ENCODE measurements at places on chromosomes 12 and 14.

- DNase-seq, result no peak
Measured at GRCh38 chr14:57761800-57762199, 104.1 kb downstream of the SLC35F4 start.

- no peak for DNase-seq
Measured at GRCh38 chr12:75602106-75602505, 90.7 kb upstream of the KRR1 start.

DNA sequence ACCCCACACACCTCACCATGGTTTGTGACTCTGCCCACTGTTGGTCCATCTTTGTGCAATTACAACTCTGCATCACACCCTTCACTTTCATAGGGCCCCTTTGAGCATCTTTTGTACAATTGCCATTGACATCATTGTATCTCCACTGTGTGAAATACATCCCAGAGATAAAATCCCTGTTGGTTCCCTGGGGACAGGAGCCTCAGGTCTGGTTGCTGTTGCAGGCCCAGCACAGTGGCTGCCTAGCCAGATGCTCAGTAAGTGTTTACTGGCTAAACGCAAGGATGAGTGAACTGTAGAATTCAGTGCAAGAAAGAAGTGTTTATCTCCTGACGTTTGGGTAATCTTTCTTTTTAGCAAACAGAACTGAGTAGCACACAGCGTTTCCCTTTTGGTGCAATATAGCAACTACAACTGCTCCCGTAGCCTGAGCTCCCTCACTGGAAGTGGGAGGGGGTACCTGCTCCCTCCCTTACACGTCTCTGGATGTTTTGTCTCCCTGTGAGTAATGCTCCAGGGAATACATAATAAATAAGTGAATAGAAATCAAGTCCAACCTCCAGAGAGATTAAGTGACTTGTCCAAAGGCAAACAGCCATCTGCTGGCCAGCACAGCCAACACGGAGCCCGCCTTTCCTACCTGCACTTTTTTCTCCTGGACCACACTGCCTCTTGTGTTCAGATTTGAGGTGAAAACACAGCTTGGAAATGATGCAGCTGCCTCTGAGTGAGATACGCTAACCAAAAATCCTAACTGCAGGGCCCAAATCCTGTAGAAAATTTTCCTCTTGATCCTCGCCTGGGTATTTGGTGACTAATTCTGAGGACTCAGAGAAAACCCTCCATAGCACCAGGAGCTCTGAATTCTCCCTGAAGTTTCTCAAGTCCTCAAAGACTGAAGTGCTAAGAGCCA lies 27.4 kb downstream of the GALNT16 start:
- DNase-seq, result no peak

GRCh38 chr12:92304371-92305055 lies 158.9 kb upstream of the BTG1 start:
- DNase-seq, result no peak

- DNase-seq, result no peak
Measured at GRCh38 chr14:51365241-51365965, 125.4 kb downstream of the TMX1 start.

- no peak for DNase-seq
Measured at GRCh38 chr14:30883508-30884294, 9.3 kb downstream of the COCH start.

GRCh38 chr12:109696485-109697269 lies 16.9 kb upstream of the FAM222A start:
- DNase-seq, result no peak

GRCh38 chr12:12201274-12201758 lies 65.5 kb downstream of the LRP6 start:
- DNase-seq, result peak; percentile 43

DNA sequence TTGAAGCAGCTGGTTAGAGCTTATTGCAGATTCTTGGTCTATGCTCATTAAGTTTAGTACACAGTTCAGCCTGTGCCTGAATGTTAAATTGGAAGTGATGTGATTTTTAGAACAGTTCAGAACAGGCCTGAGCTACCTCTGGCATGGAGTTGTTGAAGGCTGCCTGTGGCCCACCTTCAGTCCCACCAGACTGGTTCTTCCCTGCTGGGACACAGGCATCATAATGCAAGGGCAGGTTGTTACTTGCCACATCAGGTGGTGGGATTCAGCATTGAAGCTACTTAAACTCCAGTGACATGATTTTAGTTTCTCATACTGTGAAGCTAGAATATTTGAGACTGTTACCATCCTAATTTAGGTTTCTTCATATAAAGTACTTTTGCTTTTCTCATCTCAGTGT lies 49.4 kb downstream of the PROX2 start:
- DNase-seq, result no peak

- DNase-seq, result no peak
Measured at GRCh38 chr12:46617167-46617566, 208.6 kb downstream of the SLC38A4 start.

- DNase-seq, result no peak
Measured at GRCh38 chr12:78938341-78939084, 73.9 kb downstream of the SYT1 start.

- DNase-seq, result no peak
Measured at GRCh38 chr12:11863988-11864387, 206.8 kb upstream of the BCL2L14 start.

- peak; percentile 39 for DNase-seq
Measured at GRCh38 chr12:104865080-104865479, 93.0 kb downstream of the SLC41A2 start.

- no peak for DNase-seq
Measured at GRCh38 chr12:15808250-15808649, 19.1 kb upstream of the EPS8 start.

- DNase-seq, result no peak
Measured at GRCh38 chr12:111819191-111820158, 22.6 kb upstream of the MAPKAPK5 start.

DNA sequence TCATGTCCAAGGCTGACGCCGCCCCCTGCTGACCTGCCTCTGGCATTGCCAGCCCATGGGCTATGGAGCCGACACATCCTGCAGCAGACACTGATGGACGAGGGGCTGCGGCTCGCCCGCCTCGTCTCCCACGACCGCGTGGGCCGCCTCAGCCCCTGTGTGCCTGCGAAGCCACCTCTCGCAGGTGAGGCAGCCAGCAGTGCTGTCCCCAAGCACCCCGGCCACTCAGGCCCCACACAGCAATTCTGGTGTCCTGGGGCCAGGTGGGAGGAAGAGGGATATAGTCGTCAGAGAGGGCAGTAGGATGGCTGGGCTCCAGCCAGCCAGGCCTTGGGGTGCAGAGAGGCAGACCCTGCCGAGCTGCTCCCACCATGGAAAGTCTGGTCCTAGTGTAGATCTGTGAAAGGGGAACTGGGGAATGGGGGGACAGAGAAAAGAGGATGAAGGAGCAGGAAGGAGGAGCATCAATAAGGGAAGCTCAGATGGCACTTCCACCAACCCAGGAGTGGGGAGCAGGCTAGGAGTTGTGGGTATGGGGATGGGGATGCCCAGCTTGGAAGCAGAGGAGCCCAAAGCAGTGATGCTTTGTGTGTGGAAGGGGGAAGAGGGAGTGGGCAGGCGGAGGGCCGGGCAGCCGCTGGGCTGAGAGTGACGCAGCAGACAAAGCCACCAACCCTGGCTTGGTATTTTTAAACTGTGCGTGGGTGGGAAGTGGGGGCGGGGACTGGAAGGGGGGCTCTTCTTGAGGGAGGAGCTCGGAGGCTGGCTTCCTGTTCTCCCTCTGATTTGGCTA lies 4.7 kb downstream of the NAB2 start:
- peak; percentile 77 for DNase-seq

DNA sequence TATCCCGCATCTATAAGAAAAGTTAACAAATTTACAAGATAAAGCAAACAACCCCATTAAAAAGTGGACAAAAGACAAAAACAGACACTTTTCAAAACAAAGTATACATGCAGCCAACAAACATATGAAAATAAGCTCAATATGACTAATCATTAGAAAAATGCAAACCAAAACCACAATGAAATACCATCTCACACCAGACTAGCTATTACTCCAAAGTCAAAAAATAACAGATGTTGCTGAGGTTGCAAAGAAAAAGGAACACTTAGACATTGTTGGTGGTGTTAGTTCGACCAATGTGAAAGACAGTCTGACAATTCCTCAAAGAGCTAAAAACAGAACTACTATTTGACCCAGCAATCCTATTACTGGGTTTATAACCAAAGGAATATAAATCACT lies 968.6 kb upstream of the USP15 start:
- no peak for DNase-seq

DNA sequence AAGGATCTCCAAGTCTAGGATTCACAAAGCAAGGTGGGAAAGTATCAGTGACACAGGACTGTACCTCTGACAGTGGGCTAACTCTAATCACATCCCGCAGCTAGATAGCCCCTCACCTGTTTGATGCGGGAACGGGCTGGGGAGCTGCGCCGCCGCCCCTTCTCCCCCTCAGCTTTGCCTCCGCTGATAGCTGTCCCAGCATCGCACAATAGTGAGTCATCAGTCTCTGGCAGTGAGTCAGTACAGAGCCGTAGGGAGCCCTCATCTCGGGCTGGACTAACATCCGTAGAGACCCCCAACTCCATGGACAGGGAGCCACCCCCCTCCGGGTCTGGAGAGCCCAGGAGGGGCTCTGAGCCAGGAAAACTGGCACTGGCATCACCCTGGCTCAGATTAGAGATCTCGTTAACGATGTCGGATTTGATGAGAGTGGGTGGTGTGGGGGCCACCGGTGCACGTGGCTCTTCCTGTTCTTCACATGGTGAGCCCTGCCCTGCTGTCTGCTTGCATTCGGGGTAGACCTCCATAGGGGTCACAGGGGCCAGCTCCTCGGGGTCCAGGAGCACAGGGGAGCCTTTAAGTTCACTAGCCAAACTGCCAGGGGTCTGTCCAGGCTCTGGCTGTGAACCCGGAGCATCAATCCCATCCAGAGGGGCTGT lies 10.9 kb downstream of the KMT2D start:
- DNase-seq, result no peak

GRCh38 chr12:38898001-38898684 lies 7.2 kb downstream of the CPNE8 start:
- no peak for DNase-seq

DNA sequence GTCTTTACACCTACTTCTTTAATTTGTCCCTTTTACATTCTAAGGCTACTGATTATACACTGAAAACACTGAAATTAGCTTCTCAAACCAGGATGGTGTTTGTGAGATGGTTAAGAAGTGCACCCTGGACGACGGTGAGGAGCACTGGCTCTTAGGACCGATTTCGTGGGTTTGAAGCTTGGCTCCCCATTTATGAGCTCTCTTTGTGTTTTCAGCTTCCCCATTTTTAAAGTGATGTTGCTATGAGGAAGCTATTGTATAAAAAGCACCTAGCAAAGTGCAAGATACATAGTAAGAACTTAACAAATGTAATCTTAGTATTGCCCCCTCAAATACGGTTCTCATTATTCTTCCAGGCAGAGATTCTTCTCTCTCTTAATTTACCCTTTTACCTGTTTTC lies 4.7 kb downstream of the NFYB start:
- no peak for DNase-seq

- no peak for DNase-seq
Measured at GRCh38 chr14:95523815-95524448, 7.5 kb upstream of the SYNE3 start.

DNA sequence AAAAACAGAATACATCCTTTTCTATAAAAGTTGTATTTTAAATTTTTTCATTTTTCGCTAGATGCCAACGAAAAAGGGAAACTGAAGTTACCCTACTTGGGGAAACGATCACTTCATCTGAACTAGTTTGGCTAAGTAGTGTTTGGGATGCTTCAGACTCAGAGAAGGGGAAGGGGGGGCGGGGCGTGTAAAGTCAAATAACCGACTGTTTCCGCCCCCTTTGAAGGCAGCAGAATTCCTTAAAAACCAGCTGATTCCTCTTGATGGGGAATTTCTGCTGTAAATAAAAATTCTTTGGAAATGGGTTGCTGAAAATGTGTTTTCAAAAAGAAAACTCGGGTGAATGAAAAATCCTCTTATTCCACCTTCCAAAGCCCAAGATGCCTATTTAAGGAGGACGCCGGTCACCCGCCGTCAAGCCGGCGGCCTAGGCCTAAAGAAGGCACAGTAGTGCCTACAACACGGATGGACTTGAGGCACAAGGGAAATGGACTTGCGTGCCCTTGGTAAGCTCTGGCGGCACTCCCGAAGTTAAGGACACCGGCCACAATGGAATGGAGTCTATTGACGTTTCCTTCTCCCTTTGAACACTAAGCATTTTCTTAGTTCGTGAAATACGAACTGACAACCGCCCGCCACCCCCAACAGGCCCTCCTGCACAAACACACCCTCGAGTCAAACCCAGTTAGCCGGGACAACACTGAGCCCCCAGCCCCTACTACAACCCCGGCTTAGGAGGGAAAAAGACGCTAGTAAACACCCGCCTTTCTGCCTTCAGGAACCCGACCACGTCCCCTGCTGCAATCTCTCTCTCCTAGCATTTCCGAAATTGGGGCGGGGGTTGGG lies 1.9 kb downstream of the ATXN2 start:
- peak; percentile 72 for DNase-seq

DNA sequence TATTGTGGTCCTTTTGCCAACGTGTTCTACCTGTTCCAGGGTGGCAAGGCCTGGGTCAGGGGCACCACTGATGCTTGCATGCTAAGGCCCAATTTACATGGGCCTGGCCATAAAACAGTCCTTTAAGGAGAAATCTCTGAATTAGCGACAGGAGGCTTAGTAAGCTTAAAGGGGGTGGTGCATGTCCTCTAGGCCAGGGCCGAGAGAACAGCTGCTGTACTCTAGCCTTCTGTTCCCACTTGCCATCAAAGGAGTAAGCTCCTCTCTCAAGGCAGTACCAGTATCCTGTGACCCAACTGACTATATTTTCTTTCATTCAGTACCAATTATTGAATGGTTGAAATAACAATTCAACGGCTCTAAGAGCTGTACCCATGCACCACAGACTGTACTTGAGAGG lies 67.7 kb upstream of the ZDHHC17 start:
- DNase-seq, result no peak

GRCh38 chr12:31887109-31887811 lies 72.0 kb upstream of the RESF1 start:
- peak; percentile 72 for DNase-seq

DNA sequence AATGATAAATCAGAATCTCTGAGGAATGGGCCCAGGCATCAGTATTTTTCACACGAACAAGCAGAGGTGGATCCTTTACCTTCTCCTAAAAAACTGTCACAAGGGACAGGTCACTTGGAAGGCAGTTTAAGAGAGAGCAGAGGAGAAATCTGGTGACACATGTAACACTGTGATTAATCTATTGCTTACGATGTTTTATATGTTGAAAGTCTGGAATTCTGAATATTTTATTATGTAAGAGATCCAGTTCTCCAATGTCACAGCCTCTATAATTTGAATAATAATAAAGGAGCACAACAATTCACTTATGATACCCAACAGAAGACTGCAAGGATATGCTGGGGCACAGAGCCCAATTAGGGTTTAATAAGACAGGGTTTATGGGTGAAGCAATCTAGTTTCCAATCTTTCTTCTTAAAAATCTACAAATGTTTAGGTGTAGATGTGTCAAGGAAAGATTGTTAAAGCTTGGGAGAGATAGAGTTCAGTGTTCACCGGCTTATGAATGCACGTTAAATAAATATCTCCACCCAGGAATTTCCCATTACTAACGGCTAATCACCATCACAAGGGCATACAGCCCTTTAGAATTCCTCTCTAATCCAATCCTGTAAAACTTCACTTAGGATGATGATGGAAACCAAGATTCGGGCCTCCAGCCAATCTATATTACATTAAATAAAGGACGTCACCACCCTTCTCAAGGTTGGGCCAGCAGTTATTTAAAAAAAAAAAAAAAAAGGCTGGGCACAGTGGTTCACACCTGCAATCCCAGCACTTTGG lies 23.4 kb downstream of the DUSP16 start:
- DNase-seq, result no peak

- DNase-seq, result peak; percentile 9
Measured at GRCh38 chr12:88944397-88944796, 364.1 kb upstream of the KITLG start.

- no peak for DNase-seq
Measured at GRCh38 chr12:25935355-25936144, 22.9 kb upstream of the RASSF8 start.

GRCh38 chr14:59215322-59215721 lies 26.9 kb downstream of the DAAM1 start:
- no peak for DNase-seq
